HCT116 (cell line): ENCODE measurements at places on chromosomes 2 and 18.
A peak's percentile ranks its signal among the peaks of the same experiment; 100 is the strongest.

- DNase-seq = no peak
These were observed 35.4 kb upstream of the ITM2C start for GRCh38 chr2:230829293-230829692.

GRCh38 chr2:73050121-73050545, 21.4 kb downstream of the SFXN5 start:
- DNase-seq = no peak

- DNase-seq = no peak
These were observed 644 bp downstream of the ABCG5 start for GRCh38 chr2:43837831-43838559.

DNA sequence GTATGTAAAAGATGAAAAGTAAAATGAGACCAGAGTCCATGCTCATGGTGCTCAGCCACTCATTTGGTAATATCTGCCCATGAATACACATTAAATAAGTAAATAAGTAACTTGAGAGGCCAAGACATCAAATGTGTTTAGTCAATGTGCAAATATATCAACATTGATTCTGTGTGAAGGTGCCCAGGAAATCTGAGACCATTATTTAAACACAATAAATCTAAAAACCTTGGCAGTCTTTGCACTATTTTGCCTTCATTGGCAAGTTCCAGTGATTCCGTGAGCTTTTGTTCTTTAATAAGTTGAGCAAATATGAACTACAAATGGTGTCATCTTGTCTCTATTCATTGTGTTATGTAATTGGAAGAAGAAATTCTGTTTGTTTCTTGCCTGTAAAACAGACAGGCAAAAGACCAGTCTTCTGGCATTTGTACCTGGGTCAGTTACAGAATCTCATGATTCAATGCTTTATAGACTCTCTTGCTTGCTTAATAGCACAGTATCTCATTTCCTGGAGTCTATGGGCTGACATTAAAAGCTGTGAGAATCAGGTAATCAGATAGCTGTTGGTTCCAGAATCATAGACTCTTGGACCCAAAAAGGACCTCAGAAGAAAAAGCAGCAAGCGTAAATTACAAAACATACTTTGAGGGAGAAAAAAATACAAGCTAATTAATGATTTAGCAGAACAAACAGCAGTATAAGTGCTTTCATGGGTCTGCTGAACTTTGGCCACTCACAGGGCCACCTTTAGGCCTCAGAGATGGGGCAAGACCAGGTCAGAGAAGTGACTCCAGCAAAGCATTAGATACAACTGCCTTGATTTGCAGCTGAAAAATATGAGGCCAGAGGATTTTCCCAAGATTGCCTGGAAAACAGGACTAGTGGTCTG, 20.0 kb upstream of the SERPINB3 start:
- DNase-seq = no peak

DNA sequence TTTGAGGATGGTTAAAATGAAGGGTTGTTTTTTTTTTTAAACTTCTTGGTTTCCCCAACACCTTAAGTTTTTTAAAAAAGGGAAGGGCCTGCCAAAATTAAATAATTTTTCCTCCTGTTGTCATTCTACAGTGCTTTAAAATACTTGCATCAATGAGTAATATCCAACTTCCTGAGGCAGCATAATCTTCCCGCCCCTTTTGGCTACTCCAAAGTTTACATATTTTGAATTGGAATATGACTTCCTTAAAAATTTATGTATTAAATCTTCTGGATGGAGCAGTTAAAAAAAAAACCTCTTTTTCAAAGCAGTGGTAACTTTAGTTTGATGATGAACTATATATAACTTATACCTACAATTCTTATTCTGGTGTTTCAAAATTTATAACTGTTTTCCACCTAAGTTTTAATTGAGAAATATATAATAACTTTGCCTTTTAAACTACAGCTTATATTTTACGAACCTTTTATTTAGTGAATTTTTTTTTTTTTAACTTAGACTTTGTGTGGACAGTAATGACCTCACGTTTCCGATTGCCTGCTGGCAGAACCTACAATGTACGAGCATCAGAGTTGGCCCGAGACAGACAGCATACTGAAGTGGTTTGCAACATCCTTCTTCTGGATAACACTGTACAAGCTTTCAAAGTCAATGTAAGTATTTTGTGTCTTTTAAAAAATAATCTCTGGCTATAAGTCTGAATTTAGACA, 49.8 kb downstream of the PTPN4 start:
- DNase-seq = no peak

GRCh38 chr2:209998596-209998995, 3.8 kb upstream of the RPE start:
- DNase-seq = no peak

GRCh38 chr18:62524440-62525200, 1.8 kb downstream of the ZCCHC2 start:
- DNase-seq = no peak

GRCh38 chr18:55251254-55251971, 292.2 kb upstream of the CCDC68 start:
- no peak for DNase-seq

- DNase-seq = no peak
These were observed 71.1 kb downstream of the PIK3C3 start for GRCh38 chr18:42025974-42026625.

- DNase-seq = peak; percentile 21
These were observed 121.3 kb downstream of the FMNL2 start for GRCh38 chr2:152456262-152456661.

DNA sequence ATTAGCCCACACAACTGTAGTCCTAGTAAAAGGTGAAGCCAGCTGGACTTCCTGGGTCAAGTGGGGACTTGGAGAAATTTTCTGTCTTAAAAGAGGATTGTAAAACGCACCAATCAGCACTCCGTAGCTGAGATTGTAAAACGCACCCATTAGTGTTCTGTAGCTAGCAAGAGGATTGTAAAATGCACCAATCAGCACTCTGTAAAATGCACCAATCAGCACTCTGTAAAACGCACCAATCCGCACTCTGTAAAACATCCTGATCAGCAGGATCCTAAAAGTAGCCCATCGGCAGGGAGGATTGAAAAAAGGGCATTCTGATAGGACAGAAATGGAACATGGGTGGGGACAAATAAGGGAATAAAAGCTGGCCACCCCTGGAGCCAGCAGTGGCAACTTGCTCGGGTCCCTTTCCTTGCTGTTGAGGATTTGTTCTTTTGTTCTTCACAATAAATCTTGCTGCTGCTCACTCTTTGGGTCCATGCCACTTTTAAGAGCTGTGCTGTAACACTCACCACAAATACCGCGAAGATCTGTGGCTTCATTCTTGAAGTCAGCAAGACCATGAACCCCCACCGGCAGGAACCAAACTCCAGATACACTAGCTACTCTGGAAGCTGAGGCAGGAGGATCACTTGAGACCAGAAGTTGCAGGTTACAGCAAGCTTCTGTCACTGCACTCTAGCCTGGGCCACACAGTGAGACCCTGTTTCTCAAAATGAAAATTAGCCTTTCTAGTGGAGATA, 102.6 kb downstream of the HS6ST1 start:
- DNase-seq = no peak

GRCh38 chr2:201532686-201533304, 81.3 kb downstream of the STRADB start:
- DNase-seq = peak; percentile 90

GRCh38 chr2:27378809-27379290, 1.7 kb downstream of the ZNF513 start:
- DNase-seq = no peak

GRCh38 chr2:162091325-162092007, 17.5 kb upstream of the DPP4 start:
- DNase-seq = peak; percentile 81

- no peak for DNase-seq
These were observed 249.6 kb downstream of the DCDC2C start for GRCh38 chr2:3952866-3953516.

- peak; percentile 49 for DNase-seq
These were observed 15.3 kb upstream of the PTPN4 start for GRCh38 chr2:119744335-119744939.

- no peak for DNase-seq
These were observed 1.9 kb downstream of the REV1 start for GRCh38 chr2:99487906-99488305.

DNA sequence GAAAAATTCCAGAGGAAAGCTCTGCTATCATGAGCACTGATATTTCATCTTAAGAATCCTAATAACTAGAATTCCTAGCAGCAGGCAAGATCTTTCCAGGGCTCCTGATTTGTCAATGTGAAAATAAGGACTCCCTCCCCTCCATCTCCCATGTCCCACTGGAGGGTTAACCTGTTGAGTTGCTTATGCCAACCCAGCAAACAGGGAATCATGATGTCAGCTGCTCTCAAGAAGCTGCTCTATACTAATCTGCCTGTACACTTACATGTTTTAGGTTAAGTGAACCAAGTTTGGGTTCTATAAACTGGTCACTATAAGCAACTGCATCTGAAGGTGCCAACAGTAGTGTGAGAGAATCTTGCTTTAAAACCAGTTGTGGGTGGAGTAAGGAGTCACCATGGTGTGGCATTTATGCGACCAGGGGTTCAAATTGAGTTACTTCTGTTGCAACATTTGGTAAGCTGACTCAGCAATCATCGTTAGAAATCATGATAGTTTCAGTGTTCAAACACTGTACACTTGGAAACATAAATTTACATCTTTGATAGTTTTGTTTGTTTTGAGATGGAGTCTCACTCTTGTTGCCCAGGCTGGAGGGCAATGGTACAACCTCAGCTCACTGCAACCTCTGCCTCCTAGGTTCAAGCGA, 53.4 kb downstream of the STK25 start:
- DNase-seq = no peak

DNA sequence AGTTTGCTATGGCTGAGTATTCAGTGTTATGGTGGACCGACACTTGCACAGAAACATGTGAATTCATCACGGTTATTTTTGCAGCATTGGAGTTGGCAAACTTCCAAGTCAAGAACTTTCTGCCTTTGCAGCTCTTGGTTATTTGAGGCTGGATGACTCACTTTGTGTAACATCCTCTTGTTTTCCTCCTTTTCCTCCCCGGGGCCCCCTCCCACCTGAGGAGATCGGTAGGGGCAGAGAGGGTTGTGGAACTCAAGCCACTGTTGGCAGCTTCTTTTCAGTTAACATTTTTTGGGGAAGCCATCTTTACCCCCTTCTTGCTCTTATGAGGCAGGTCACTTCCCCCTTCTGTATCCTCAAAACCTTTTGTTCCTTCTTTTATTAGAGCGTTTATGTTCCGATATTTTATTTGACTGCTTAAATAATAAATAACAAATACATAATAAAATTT, 48.6 kb downstream of the DDX1 start:
- no peak for DNase-seq

DNA sequence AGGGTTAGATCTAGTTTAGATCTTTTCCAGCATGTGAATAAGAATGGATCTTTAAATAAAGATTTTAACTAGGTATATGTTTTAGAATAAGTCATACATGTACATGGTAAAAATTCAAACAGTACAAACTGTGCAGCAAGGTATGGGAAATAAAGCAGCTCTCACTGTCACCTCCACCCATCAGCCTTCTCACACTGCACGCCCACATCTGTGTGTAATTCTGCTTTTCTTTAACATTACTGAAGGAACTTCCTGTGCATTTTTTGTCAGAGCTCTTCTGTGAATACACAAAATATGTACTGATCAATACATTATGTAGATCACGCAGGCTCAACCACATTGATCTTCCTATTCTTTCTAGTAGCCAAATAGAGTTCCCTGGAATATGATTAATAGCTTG, 3.4 kb downstream of the CASP8 start:
- no peak for DNase-seq

GRCh38 chr2:36318547-36318946, 37.0 kb upstream of the CRIM1 start:
- peak; percentile 15 for DNase-seq

- DNase-seq = no peak
These were observed 151.8 kb upstream of the SLC14A2 start for GRCh38 chr18:45463451-45463850.

- DNase-seq = no peak
These were observed 16.7 kb downstream of the WIPF1 start for GRCh38 chr2:174580951-174581350.

GRCh38 chr2:109456776-109457175, 157.0 kb downstream of the SEPTIN10 start:
- no peak for DNase-seq

GRCh38 chr18:48330016-48330991, 78.9 kb downstream of the ZBTB7C start:
- peak; percentile 47 for DNase-seq

DNA sequence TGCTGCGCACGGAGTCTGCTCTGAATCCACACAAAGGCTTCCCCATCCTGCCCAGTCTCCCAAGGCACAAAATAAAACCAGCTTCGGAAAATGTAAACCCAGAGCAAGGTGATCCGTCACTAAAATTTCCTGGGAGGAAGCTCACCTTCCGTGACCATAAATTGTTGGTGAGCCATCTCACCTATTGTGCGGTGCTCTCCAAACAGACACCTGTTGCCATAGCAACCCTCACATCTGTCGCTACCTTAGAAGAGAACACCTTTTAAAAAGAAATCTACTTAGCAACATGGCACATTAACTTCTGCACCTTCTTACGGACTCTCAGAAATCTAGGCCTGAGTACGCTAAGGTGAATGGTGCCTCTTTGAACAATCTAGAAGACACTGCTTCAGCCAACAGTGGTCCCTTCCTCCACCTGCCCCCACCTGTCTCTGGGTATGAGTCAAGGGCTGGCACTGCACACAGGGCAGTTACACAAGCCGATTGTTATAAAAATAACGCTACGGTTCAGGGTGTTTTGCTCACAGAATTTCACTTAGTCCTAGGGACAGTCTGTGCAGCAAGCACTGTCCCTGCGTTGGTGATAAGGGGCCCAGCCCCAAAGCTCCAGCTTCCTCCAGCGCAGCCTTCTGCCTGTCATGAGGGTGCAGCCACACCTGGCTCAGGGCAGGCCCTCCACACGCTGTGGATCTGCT, 114.9 kb upstream of the ID2 start:
- DNase-seq = no peak

DNA sequence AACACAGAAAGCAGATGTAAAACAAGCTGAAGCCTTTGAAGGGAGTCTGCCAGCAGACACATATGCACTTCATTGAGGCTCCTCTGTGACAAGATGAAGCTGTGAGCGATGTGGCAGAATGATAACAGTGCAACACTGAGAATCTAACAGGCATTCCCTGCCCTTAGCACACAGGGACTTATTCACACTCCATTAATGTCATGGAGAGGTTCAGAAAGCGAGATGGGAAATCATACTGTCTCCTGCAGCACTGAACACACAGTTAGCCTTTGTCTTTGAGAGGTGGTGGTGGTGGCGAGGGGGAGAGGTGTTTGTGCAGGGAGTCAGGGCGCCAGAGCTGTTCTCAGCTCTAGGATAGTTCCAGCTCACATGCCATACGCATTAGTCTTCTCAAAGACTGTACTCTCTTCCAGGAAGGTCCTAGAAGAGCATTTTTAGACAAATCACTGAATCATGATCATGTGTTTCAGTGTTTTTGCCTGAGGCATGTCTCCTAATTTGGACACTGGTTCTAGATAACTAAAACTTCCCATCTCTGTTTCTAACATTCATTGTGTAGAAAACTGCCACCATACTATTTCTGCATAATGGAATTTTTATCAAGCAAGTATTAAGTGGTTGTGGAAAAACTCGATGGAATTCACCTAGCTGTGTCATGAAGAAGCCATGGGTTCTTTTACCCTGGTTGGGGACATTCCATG, 93.5 kb upstream of the ITGB6 start:
- no peak for DNase-seq
